ENCODE measurements at places on chromosomes 11 and 22.
A peak's percentile ranks its signal among the peaks of the same experiment; 100 is the strongest.

- DNase-seq, result no peak
Observed at GRCh38 chr22:37486224-37486845, at the start of gene MFNG. Gene MFNG (minus strand): TSS chr22:37486384. CDS start chr22:37486177, 207 bp downstream.

DNA sequence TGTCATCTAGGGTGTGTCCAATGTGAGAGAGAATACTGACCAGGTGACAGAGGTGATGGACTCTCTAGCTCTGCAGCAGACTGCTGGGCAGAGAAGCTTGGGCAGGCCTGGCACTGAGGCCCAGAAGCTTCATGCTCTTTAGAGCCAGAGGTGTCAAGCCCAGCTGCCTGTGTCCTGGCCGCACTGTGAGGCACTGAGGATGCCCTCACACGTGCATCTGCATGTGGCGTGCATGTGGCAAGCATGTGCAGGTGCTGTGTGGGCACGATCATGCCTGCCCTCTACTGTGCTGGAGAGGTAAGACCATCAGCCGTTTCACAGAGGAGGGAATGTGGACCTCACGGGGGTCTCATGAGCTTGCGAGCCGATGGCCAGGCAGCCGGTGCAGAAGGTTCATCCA lies 15.8 kb upstream of the TXNRD2 start:
- DNase-seq, result no peak

GRCh38 chr11:122162095-122162494 lies 46.1 kb upstream of the BLID start:
- no peak for DNase-seq

DNA sequence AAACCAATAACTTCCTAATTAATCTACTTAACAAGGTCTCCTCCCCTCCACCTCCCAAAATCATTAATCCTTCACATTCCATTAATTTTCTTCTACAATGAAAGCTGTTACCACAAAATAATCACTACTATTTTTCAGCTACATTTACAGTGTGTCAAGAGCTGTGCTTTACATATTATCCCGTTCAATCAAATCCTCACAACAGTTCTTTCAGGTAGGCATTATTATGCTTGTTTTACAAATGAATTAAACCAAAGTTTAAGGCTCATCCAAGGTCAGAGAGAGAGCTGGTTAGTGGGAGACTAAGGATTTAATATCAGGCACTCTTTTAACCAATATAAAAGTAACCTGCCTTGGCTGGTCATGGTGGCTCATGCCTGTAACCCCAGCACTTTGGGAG lies 107.4 kb downstream of the SIK3 start:
- no peak for DNase-seq

- no peak for DNase-seq
Observed at GRCh38 chr11:133072378-133072777, 459.9 kb downstream of the OPCML start.

- DNase-seq, result peak; percentile 58
Observed at GRCh38 chr11:36073411-36074203, 129.7 kb downstream of the LDLRAD3 start.

DNA sequence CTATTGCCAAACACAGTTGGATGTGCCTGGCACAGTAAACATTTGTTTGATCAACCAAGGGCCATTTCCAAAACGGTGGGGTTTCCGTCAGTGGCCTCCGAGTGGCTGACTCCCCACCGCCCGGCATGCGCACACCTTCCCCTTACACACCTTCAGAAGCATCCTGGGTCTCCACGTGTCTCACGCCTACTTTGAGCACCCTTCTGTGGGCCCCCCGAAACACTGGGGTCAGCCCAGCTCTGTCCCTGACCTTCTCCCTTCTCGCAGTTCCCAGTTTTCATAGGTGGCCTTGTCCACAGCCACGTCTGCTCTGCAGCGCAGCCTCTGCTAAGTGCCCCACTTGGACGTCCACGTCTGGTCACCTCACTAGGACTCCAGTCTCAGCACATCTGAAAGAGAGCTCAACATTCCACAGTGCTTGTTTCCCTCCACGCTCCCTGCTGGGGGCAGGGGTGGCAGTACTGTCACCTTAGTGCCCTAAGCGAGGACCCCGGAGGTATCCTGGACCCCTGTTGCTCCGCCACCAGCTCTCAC lies 13.2 kb upstream of the SHANK2 start:
- DNase-seq, result no peak

DNA sequence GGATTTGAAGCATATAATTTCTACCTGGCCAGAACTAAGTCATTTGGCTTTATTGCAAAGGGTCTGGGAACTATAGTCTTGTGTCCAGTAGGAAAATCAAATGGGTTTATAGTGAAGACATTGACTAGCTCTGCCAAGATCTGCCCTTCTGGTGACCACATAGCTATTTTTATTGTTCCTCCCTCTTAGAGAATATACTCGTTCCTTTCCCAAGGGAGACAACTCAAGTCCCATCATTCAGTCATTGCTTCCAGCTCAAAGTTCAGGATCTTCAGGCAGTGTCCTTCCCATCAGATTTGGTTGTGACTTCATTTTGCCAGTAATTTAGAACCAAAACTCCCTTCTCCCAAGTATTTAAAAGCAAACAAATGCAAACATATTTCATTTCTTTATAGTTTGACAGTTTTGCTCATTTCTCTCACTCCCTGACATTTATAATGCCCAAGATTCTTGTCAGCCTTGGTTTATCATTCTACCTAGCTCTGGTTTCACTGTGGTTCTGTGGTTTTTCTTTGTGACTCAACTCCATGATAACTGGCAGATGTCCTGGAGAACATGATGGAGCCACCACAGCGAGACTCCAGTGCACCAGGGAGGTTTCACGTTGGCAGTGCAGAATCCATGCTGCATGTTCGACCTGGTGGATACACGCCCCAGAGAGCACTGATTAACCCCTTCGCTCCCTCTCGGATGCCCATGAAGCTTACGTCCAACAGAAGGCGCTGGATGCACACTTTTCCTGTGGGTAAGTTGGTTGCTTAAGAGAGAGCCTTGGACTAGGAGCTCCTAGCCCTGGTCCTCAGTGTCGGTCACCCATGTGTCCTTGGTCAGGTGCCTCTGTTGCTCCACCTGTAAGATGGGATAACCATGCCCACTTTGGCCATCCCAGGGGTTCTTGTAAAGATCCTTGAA lies 64.9 kb downstream of the DEPDC5 start:
- no peak for DNase-seq

DNA sequence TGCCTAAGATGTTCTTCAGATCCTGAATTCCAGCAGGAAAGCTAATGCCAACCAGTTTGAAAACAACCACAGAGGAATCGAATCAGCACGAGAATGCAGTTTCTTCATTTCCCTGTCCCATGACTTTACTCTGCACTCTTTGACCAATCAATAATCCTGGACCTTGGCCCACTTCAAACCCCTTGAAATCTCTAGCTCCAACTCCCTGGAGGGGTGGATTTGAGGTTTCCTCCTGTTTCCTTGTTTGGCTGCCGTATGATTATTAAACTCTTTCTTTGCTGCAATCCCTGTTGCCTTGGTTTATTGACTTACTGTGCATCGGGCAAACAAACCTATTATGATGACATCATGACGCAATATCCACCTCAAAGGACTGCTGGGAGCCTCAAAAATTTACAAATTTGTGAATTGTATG lies 109.3 kb downstream of the FBXO7 start:
- DNase-seq, result no peak

GRCh38 chr11:32297611-32298011 lies 137.7 kb downstream of the WT1 start:
- peak; percentile 98 for DNase-seq

DNA sequence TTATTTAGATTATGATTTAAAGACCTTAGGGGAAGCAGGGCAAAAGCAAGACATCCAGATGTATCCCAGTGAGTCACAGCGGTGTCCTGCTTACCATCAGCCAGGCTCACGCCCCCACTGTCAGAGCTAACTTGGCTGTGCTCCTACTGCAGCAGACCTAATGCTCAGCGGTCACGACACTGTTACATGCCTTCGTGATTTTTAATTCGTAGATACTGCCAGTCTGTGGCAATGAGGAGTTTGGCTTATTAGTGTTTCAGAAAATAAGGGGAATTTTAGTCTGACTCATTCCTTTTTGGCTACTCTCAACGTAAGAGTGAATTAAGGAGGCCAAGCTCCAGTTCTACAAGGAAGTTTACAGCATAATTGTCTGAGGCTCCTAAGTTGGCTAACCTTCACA lies 22.7 kb downstream of the EFCAB6 start:
- peak; percentile 11 for DNase-seq

DNA sequence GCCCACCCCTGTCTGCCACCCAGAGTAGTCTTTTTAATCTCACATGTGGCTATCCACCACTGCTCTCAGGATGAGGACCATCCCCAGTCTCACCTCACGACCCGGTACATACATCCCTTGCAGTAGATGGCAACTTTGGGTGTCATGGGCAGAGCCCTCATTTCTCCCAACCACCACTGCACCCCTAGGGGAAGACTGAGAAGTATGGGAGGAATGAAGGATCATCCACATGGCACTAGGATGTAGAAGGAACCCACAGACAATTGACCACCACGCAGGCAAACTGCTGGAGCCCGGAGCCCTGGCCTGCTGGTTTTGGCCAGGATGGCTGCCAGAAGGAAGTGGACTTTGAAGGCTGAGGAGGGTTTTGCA lies 1.9 kb upstream of the SCARF2 start:
- no peak for DNase-seq

GRCh38 chr11:8699903-8700302 lies 17.3 kb downstream of the RPL27A start:
- no peak for DNase-seq

- DNase-seq, result no peak
Observed at GRCh38 chr11:118641397-118642019, 34.1 kb downstream of the PHLDB1 start.

- no peak for DNase-seq
Observed at GRCh38 chr11:117535201-117535849, 207.7 kb downstream of the CEP164 start.

GRCh38 chr11:20790622-20791021 lies 121.2 kb downstream of the NELL1 start:
- no peak for DNase-seq

DNA sequence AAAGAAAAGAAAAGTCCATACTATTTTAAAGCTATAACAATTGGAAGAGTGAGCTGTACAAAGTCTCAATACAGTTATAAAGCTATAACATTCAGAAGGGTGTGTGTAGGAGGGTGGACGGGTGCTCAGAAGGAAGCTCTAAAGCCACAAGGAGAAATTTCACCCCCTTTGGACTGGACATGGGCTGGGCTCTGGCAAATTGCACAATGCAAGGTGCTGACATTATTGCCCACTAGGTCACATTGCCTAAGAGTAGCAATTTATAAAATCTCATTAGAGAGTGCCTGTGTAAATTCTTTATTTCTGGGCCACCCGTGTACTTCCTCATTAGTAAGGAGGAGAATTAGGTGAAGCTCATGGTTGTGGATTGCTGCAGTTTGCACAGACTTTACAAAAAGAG lies 5.7 kb upstream of the APOBEC3A start:
- no peak for DNase-seq

GRCh38 chr11:105158436-105158835 lies 18.9 kb upstream of the CARD18 start:
- no peak for DNase-seq

GRCh38 chr11:111097191-111097590 lies 148.3 kb upstream of the POU2AF2 start:
- DNase-seq, result no peak

DNA sequence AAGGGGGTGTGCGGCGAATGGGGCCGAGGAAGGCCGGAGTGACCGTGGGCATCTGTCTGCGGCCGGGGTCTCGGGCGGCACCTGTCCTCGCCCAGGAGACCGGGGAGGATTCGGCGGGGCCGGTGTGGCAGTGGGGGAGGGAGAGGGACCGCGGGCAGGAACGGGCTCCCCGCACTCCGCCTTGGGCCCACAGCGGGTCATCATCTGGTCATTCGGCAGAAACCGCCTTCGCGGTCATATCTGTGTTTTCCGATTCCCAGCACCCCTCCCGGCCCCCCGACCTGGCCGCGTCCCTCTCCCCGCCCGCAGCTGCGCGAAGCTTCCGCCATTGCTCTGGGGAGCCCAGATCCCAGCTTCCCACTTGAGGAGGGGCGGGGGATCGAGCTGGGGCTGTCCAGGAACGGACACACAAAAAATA lies 824 bp upstream of the CBX6 start:
- DNase-seq, result no peak

GRCh38 chr11:112837162-112837826 lies 123.9 kb upstream of the NCAM1 start:
- no peak for DNase-seq

GRCh38 chr11:33052231-33052630 lies 12.9 kb downstream of the TCP11L1 start:
- no peak for DNase-seq

GRCh38 chr11:37505406-37505805 lies 907.4 kb upstream of the RAG2 start:
- DNase-seq, result no peak

DNA sequence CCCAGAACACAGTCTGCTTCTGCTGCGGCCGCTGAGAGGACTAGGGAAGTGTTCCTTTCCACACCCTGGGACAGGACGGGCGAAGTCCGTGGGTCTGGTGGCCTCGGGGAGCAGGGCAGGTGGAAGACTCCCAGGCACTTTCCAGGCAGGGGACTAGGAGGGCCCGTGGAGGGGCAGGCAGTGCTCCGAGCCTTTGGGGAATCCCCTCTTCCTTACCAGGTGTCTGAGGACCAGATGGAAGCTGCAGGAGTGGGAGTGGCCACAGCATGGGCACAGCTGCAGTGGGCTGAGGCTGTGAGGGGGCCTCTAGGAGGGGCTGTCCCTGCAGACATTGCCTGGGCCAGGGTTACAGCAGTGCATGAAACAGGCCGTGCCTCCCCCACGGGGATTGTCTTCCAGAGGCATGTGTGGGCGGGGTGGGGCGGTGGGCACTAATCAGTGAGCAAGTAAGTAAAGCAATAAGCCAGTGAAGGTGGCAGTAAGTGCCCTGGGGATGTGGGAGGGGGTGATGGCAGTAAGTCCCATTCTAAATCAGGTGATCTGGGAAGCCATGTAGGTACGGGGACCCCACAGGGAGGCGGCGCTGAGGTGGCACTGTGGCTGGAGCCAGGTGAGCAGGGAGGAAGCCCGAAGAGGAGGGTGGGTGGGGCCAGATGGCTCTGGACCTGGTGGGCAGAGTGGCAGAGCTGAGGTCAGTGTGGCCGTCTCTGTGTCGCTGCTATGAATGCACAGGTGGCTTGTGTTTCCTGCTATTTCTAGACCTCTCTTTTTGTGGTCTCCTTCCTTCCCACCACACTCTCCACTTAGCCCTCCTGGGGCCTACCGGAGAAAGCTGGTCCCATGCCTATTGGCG lies 66.4 kb downstream of the CTTN start:
- no peak for DNase-seq

- DNase-seq, result no peak
Observed at GRCh38 chr11:127804747-127805400, 782.5 kb downstream of the ETS1 start.

DNA sequence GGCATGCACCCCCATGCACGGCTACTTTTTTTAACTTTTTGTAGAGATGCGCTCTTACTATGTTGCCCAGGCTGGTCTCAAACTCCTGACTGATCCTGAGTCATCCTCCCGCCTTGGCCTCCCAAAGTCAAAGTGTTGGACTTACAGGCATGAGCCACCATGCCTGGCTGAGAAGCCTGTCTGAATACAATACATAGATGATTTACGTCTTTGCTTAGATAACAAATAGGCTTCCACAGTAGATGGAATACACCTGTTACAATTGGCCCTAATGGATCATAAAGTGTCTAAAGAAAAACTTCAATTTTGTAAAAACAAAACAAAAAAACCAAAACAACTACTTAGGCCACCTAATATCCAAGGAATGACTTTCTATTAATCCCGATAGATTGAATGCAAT lies 13.0 kb upstream of the CLTCL1 start:
- no peak for DNase-seq

- DNase-seq, result no peak
Observed at GRCh38 chr11:45655012-45655283, 10.5 kb downstream of the CHST1 start.
